ENCODE measurements at places on chromosomes 5 and 9.

DNA sequence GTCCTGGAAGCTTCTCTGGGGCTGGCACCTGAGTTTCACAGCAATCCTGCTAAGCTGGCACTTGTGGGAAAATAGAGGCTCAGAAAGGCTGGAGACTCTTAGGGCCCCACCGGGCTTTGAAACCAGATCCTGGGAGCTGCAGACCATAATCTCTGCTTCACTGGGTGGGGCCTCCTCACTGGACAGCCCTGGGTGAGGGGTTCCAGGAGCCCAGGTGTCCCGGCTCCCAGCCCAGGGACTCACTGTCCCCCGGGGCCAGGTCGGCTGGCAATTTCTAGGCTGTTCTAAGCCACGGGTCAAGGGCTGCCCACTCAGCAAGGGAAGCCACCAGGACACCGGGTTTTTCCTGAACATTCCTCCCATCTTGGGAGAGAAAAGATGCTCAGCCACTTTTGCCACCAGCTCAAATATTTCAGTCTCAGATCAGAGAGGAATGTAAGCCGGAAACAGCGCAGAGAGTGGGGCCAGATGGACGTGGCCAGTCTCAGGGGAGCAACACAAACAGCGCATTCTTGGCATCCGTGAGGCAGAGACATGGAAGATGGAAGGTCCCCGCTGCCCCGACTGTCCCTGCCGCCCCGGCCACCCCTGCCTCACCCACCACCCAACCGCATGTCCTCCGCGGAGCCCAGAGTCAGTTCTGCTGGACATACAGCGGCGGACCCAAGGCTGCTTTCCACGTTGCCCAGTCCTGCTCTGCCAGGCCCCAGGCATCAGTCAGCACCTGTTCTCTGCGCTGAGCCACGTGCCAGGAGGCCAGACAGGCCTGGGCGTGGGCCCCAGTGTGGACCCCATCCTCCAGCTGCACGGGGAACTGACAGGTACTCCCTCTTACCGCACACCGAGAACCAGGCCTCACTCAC lies 72.6 kb downstream of the VAV2 start:
- DNase-seq, result no peak

- DNase-seq, result peak; percentile 54
Observed at GRCh38 chr9:97562542-97562941, 61.1 kb downstream of the TMOD1 start.

DNA sequence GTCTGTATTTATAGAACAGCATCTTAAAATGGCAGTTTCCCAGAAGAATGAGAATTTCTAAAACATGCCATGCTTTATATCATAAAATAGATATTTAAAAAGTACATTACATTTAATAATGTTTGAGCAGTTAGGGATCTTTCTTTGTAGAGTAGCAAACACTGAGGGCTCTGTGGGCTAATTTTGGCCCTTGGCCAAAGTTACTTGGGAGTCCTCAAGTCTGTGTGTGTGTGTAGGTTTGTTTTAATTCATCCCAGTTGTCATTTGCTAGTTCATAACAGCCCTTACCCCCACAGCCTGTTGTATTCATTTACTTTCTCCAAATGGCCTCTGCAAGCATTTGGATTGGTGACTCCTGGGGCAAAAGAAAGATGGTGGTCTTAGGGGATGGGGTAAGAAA lies 576.4 kb upstream of the SGCD start:
- no peak for DNase-seq

- no peak for DNase-seq
Observed at GRCh38 chr9:36036253-36036779, 397 bp upstream of the RECK start.

DNA sequence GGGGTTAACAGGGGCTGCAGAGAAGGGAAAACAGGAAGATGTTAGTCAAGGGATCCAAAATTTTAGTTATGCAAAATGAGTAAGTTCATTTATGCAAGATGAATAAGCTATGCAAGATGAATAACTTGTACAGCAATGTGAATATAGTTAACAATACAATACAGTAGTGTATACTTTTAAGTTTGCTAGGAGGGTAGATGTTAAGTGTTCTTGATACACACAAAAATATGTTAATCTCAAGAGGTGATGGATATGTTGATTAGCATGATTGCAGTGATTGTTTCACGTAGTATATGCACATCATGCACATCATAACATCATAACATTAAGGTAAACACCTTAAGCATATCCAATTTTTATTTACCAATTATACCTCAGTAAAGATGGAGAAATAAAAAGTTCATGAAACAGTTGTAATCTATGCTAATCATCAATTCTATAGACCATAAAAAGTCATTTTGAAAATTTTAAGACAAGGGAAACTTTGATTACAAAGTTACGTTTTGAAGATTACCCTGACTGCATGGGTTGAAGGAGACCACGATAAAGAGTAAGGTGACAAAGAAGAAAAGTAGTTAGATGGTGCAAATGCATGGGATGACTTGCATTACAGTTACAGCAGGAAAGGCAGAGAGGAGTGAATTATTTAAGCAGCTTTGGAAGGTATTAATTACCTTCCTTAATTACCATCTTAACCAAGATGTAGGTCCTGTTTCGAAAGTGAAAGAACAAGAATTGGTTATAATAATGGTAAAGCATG lies 31.4 kb downstream of the FAM174A start:
- DNase-seq, result no peak

DNA sequence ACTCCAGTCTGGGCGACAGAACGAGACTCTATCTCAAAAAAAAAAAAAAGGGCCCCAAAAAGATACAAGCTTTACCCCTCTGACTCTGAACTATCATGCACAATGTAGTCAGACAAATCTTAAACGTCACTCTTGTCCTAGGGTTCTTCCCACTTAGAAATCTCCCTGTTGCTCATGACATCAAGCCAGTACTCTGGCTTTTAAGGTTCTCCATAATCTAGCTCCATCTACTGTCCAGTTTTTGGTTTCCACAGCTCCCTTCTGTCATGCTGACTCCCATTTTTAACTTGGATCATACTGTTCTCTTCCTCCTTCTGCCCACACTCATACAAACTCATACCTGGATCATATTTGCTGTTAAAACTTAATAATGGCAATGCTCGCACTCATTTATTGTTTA lies 156.7 kb upstream of the TLX3 start:
- DNase-seq, result no peak

DNA sequence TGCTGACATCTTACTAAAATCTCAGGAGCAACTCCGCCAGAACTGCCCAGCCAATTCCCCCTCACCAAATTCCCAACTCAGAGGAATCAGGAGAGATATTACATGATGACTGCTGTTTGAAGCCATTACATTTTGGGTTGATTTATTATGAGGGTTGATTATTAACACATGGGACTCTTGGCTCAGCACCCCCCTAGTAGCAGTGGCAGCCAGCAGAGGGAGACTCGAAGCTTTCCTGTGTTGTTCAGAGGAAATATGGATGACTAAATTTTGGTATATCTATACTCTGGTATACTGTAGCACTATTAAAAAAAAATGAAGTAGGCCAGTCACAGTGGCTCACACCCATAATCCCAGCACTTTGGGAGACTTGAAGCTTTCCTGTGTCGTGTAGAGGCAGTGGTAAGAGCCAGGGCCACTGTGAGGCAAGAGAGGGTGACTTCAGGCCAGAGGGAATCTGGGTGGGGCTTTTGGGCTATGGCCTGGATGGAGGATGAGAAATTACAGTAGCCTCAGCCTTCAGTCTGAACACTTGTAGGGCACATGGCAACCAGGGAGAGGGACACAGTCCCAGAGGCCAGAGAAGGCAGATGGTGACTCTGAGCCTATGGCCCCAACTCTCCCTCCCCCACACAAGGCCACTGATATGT lies 111.4 kb downstream of the LHX2 start:
- no peak for DNase-seq

DNA sequence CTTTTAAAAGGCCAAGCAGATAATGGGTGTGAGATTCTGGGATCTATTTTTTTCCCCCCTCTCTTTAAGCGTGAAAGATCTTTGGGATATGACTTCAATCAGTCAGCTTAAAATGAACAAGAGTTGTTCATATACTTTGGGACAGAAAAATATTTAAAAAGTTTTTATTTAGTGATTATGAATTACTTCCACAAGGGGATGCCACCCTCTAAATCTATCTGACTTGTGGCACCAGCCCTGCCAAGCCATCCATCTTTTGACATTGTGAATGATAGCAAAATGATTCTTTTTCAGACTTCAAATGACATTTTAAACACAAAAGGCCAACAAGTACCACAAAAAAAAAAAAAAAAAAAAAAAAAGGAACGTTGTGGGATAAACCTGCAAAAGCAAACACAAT lies 111.0 kb upstream of the HMHB1 start:
- no peak for DNase-seq

GRCh38 chr9:120688758-120689157 lies 25.5 kb downstream of the MEGF9 start:
- DNase-seq, result no peak

GRCh38 chr5:163807781-163808180 lies 302.4 kb downstream of the MAT2B start:
- DNase-seq, result no peak

GRCh38 chr9:115115117-115115880 lies 2.7 kb downstream of the TNC start:
- DNase-seq, result no peak

GRCh38 chr5:60483050-60483449 lies 216.9 kb downstream of the DEPDC1B start:
- DNase-seq, result no peak

DNA sequence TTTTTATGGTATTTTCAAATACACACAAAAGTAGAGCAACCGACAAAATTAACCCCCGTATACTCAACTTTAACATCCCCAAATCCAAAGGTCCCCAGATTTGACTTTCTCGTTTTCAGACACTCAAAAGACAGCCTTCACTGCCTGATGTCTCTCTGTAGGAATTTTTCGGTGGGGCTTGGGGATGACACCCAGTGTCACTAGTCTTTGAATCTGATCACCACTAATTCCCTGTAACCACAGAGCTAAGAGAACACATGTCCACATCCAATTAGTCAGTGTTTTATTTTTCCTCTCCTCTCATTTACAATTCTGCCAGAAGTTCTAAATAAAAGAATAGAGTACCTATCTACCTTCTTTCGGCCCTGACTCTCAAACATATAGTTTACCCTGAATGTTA lies 324.6 kb downstream of the ARL15 start:
- DNase-seq, result no peak

GRCh38 chr9:113205861-113206260 lies 15.2 kb downstream of the FKBP15 start:
- DNase-seq, result no peak

DNA sequence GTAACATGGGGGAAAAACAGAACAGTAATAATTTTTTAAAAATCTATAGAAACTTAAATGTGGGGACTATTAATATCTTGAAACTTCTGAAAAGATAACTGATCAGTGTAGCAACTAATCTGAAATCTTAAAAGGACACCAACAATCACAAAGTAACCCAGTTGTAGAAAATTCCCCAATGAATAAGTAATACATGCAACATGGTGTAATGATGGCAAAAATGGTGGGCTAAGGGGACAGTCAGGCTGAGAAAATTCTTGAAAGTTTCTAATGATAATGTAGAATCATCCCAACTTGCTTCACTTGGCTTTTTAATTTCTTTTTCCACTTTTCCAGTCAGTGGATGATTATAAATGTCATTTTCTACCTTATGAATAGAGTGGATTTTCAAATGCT lies 5.4 kb downstream of the NFIL3 start:
- no peak for DNase-seq

DNA sequence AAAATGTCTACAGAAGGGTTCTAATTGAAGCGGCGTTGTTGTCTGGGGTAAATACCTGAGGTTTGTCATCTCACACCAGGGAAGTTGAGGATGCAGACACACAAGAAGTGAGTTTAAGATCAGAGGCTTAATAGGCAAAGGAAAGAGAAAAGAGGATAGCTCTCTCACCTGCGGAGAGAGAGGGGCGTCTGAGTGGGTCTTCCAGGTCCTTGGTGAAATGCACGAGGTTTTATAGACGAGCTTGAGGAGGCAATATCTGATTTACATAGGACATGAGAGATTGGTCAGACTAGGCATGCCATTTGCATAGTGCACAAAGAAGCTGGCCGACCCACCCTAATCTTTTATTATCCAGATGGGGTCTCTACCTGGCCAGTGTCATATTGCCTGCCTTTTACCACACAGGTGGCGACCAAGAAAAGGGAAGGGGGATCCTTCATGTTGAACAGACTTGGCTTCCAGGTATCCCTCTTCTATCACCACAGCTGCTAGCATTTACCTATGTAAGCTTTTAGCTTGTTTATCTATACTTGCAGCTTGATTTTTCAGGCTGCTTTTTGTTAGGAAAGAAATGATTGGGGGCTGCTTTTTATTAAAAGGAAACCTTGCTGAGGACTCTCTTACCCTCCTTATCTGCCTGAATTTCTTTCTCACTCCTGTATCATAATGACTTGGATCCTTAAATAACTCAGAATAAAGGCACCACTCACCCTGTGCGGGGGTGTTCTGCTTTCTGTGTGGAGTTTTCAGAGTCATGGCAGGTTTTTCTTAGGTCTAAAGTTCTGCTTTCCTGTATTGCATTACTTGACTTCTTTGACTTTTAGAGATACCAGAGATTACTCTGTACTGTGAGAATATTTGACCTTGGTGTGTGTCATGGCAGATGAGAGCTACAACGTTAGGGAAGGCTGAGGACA lies 9.4 kb upstream of the GLT6D1 start:
- DNase-seq, result no peak

- no peak for DNase-seq
Observed at GRCh38 chr5:160260006-160260775, 30.9 kb downstream of the FABP6 start.

DNA sequence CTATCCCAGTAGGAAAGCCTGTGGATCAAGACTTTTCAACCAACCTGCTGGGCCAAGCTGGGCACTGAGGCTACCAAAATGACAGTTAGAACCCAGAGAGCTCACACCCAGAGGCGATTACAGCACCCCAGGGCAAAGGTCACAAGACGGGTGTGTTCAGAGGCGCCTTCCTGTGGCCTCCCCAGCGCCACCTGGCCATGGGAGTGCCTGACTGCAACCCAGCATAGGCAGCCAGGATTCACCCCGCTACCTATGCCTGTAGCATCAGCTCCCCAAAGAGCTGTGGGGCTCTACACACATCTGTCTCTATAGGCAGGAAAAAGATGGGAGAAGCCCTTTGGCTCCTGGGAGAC lies 33.5 kb downstream of the PDGFRB start:
- peak; percentile 54 for DNase-seq

DNA sequence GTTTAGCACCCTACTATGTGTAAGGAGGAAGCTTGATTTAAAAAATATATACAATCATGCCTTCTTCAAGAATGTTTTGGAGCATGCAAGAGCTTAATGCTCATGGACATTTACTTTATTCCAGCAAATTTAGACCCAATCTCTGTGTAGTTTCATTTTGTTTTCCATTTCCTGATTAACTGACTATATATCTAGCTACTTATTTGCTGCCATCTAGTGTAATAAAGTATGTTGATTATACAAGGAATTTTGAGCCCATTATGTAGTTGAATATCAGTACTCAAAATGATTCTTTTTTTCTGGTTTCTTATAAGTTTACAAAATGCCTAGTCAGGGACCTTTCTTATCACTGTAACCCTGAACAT lies 100.0 kb upstream of the CCDC152 start:
- DNase-seq, result no peak

DNA sequence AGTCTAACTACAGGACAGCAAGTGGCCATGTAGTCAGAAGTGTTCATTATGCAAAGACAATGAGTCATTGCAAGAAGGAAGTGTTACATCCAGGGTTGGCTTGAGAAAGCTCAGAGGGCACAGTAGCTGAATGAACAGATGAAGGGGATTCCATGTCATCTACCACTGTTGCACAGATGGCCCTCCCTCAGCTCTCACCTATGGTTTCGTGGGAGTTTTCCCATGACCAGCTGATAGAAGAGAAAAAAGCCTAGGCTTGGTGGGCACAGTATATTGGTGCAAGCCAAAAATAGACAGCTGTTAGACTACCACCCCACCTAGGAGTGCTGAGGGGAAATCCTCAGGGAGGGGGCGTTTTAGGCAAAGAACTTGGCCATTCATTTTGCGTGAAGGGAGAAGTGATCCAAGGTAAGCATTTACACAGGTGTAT lies 217.0 kb downstream of the DMRT2 start:
- DNase-seq, result no peak
